ENCODE measurements at places on chromosomes 2 and 18. TPM values are rescaled to one million over a fixed set of nuclear protein-coding genes. Genes with fewer than 3 reads are reported as not detected.

Gene DCC
- polyA plus RNA-seq = not detected

Gene ANO7
- polyA plus RNA-seq = 0.13 TPM

Gene MOGAT1
- not detected for polyA plus RNA-seq

Gene TYW5
- 4.7 TPM for polyA plus RNA-seq

All from CD4-positive, alpha-beta memory T cell (primary cell).